ENCODE measurements at places on chromosomes 4 and X. TPM values are rescaled to one million over a fixed set of nuclear protein-coding genes. Genes with fewer than 3 reads are reported as not detected.

- no peak for DNase-seq
Observed at GRCh38 chr4:177759729-177760128, 317.5 kb upstream of the AGA start.

DNA sequence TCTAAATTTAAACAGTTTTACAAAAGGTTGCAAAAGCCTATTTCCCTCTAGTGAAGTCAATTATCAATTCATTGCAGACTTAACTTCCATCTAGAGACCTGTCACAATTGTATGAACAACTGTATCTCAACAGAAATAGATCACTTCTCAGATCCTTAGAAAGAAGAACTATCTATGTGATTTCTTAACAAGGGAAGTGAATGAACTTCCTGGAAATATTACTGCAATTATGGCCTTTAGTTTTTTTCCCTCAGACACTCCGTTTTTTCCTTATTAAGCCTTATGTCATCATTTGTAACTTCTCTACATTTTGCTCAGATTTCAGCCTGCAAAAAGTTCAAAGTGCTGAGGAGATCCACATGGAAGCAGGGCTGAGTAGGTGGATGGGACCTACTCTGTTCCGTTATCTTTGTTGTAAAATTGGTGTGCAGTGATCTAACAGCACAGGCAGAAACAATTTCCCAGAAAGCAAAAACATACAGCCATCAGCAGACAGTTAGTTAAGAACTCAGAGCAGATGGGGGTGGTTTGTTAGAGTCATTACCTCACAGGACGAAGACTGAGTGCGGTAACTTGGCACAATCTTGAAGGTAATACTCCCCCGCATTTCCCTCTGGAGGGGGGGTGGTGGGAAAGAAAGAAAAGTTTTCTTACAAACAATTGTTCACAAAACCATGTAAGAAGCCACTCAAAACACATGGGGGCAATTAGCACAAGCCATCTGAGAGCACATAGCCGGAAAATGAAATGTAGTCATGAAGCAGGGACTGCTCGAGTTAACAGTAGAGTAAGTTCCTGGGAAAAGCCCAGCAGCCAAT is 112.3 kb downstream of the NYX start:
- no peak for DNase-seq

GRCh38 chr4:41752081-41752836 is 3.7 kb upstream of the PHOX2B start:
- no peak for DNase-seq

GRCh38 chr4:60133375-60133774 is 1066.8 kb upstream of the ADGRL3 start:
- no peak for DNase-seq

DNA sequence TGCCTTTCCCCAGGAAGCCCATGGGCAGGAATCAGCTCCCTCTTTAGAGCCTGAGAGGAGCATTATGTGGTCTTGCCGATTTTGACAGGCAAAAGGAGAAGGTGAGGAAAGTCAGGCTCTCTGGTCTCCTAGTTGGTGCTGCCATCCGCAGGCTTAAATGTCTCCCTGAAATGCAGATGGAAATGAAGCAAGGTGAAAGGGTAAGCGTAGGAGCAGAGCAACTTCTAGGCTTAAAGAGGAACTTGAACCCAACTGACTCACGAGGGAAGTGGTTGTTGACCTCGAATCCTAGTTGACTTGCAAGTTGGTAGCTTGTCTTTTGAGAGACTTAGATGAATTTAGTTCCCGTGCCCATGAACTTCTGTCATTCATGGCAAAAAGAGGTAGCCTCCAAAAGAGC is 205.9 kb downstream of the PTTG2 start:
- DNase-seq: no peak

DNA sequence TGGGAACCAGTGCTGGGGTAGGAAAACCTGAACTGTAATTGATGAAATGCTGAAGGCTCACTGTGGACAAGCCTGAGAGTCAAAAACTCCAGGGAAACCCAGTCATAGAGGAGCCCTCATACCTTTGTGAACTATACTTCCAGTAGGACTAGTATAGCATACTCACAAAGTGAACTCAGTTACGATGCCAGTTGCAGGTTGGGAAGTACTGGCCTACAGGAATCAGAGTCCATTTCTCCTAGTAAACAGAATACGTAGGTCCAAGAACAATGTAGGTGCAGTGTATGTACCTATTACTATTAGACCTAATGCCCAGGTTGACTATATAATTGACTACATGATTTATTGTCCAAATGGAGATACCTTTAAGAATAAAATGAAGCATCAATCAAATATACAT is 8.5 kb upstream of the ANKRD17 start:
- DNase-seq: no peak

GRCh38 chrX:16137416-16138107 is 14.2 kb downstream of the GRPR start:
- DNase-seq: no peak

GRCh38 chrX:1528186-1528883 is 8.7 kb downstream of the P2RY8 start:
- DNase-seq: no peak

Gene WAS
- 18.3 TPM for polyA plus RNA-seq

Gene FREM3
- not detected for polyA plus RNA-seq

Gene SMR3B
- not detected for polyA plus RNA-seq

Gene SMIM10
- 0.47 TPM for polyA plus RNA-seq

Gene NHSL2
- 10.2 TPM for polyA plus RNA-seq

Gene FAAH2
- polyA plus RNA-seq: not detected

Measured in immature natural killer cell (primary cell).